EL (cell line): ENCODE measurements at places on chromosomes 13 and 19.

- no peak for DNase-seq
Measured at GRCh38 chr13:28613562-28613961, 45.4 kb upstream of the POMP start.

DNA sequence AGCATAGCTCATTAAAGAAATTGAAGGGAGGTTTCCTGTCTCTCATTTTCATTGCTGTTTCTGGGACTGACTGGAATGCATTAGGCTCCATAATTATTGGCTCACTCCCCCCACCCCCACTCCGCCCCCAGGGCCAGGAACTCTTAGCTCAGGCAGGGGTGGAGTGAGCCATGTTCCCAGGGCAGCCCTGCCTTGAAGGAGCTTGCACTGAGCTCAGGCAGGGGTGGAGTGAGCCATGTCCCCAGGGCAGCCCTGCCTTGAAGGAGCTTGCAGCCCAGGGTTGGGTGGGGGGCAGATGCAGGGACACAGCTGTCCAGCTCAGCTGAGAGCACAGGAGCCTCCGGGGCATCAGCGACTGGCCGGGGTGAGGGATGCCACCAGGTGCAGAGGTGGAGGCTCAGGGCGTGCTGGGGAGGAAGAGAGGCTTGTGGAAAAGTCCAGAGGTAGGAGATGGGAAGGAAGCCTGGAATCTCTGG, 39.1 kb upstream of the TFDP1 start:
- peak; percentile 77 for DNase-seq

DNA sequence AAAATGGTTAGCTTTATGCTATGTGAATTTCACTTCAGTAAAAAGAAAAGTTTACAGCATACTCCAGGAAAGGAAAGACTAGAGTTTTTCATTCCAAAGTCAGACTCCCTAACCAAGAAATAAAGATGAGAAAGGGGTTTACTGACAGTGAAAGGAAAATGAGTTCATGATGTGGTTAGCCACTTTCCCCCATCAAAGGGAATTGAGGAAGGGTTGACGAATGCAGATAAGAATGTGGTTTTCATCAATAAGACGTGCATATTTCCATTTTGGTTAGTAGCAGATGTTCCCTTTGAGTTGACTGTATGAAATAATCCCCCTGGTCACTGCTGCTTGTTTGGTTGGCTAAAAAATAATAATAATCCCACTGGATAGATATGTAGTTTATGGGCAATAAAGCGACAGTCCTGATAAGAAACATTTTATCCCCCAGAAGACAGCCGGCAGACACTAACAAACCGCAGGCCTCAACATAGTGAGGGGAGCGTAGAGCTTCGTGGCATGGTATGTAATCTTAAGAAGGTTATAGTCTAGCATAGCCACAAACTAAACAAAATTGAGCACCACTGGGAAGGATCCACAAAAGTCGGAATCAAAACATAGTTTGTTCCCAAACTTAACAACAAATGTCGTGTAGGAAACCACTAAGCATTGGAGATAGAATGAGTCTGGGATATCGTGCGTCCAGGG, 114.8 kb downstream of the COL4A2 start:
- DNase-seq, result peak; percentile 78

DNA sequence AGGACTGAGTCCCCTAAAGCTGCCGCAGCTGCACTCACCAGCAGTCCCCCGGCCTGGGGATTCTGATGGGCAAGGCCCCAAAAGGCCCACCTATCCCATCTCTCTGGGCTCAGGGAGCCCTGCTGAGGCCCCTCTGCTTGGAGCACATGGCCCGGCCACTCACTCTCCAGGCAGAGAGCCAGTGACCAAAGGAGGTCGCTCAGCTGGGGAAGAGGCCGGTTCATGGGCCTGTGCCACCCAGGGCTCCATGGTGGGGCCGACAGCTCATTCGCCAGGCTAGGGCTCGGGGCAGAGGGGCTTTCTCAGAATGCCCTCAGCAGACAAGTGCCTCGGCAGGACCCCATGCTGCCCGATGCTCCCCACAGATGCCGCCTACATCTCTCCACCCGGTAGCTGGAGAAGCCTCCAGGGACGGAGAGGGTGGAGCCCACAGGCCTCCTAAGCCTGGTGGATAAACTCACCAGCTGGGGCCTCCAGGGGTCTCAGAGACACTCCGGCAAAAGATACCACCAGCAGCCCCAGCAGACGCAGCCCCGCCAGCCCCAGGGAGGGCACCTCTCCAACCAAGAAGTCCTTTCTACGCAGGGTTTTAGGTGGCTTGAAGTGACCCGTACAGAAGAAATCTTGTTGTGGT, 54.4 kb downstream of the MLLT1 start:
- no peak for DNase-seq
